ENCODE measurements at places on chromosomes 12 and 14.

- DNase-seq, result no peak
These were observed 27.6 kb downstream of the KRT8 start for GRCh38 chr12:52877242-52877641.

- no peak for DNase-seq
These were observed 217.8 kb upstream of the NPAS3 start for GRCh38 chr14:32720927-32721326.

- no peak for DNase-seq
These were observed 24.2 kb downstream of the ACACB start for GRCh38 chr12:109140560-109140959.

DNA sequence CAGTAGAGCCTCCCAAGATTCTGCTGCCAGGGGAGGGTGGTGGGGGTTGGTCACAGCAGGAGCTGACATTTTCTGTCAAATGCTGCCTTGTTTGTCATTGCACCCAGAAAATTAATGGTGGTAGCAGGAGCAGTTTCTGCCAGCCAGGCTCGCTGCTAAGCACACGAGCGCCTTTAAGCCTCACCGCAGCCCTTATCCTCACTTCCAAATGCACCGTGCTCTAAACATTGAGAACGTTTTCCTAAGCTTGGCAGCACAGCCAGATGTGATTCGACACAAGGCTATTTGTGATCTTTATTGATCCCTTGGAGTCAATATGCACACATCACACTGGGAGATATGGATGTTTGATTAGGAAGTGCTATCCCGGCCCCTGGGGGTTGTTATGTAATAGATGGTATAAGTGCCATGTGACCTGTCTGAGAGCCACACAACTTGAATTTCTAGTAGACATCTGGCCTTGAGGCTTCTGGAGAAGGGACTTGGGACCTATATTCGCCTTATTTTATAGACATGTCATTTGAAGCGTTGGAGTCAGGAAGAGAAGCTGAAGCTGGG is 31.6 kb upstream of the BEGAIN start:
- no peak for DNase-seq
